Activated CD8-positive, alpha-beta T cell treated with anti-CD3 and anti-CD28 coated beads for 36 hours (primary cell): ENCODE measurements at places on chromosomes 16 and 17. TPM values are rescaled to one million over a fixed set of nuclear protein-coding genes. Genes with fewer than 3 reads are reported as not detected.

Gene MT1H
- total RNA-seq: 2.3 TPM

Gene COPZ2
- 4.6 TPM for total RNA-seq

Gene ZNF19
- total RNA-seq: 4.1 TPM

Gene CHRNE
- 0.78 TPM for total RNA-seq

Gene NOB1
- total RNA-seq: 139 TPM

Gene GDPD3
- 4.5 TPM for total RNA-seq

Gene KRT25
- total RNA-seq: not detected

Gene NAT9
- 35.5 TPM for total RNA-seq

Gene C17orf67
- total RNA-seq: 2.3 TPM

Gene CD300LB
- total RNA-seq: not detected

Gene NPIPA3
- total RNA-seq: 3.0 TPM

Gene SDK2
- total RNA-seq: 3.2 TPM

Gene RAMP2
- not detected for total RNA-seq

Gene HSD3B7
- total RNA-seq: 1.3 TPM

Gene ABCC6
- not detected for total RNA-seq

Gene KRTAP4-3
- total RNA-seq: not detected

Gene RUNDC3A
- 0.22 TPM for total RNA-seq

Gene NOTUM
- 0.41 TPM for total RNA-seq

Gene PYY
- not detected for total RNA-seq

Gene OMG
- 0.18 TPM for total RNA-seq

Gene MRPL45
- 54.6 TPM for total RNA-seq

Gene CLEC18A
- 0.25 TPM for total RNA-seq

Gene SALL1
- total RNA-seq: not detected

Gene TEX14
- total RNA-seq: 0.31 TPM

Gene TMC7
- not detected for total RNA-seq

Gene LHX1
- total RNA-seq: not detected

Gene KRTAP4-1
- not detected for total RNA-seq

Gene NOG
- total RNA-seq: 23.5 TPM

Gene COASY
- total RNA-seq: 60.9 TPM

Gene GLP2R
- not detected for total RNA-seq

Gene CLN3
- 30.2 TPM for total RNA-seq

Gene TBX6
- total RNA-seq: 2.5 TPM

Gene SLC5A11
- total RNA-seq: 0.18 TPM
